ENCODE measurements at places on chromosomes 12 and 14.

- DNase-seq = no peak
Observed at GRCh38 chr14:55874785-55875184, 243.4 kb upstream of the PELI2 start.

GRCh38 chr12:87311206-87311605, 718.0 kb downstream of the C12orf50 start:
- DNase-seq = no peak

DNA sequence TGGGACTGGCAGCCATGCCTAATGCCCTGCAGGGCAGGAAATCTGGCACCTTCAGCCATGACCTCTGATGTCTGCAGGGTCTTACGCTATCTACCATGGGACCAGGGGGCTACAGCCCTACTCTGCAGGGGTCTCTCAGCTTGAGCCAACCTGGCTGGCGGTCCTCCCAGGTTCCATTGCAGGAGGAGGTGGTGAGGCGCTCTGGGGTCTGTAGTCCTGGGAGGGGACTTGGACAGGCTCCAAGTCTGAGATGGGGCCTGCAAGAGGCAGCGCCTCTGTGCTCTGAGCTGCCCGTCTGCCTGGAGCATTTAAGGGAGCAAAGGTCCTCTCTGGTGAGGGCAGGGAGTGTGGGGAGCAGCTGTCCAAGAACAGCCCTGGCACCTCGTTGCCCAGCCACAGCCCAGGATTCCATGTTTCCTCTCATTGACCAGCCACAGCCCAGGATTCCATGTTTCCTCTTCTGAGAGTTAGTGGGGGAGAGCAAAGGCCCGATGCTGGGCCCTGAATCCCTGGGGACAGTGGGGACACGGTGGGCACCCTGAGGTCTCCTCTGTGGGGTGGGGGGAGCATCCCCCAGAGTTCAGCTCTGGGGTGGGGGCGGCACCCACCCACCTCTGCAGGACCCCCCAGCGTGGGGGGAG, 655 bp downstream of the PLD4 start:
- DNase-seq = no peak

GRCh38 chr12:26704214-26704613, 128.8 kb downstream of the ITPR2 start:
- no peak for DNase-seq

DNA sequence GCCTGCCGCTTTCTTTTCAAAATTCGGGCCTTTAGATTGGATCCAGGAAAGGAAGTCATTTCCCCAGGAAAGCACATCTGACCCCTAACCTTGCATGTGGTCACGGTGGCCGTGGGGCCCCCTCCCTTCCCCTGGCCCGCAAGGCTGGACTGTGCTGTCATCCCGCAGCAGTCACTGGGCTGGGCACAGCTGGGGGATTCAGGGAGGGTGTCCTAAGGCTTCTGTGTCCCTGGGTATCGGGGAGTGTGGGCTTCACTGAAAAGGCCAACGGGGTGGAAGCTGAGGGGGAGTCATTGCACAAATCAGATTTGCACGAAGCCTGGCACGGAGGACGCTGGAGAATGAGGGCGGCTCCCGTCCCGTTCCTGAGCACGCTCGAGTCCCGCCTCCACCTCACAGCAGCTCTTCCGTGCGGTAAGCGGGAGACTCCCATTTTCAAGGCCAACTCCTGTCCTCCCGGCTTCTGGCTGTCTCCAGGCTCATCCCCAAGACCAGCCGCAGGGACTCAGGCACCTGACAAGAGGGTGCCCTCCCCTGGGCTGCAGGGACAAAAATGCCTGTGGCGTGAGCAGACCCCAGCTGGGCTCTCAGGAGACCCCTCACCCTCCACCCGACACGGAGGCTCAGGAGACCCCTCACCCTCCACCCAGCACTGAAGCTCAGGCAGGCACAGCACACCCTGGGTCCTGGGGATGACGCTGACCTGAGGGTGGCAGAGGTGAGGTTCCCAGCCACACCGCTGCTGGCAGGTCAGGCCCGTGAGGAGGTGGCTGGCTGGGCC, 9.6 kb downstream of the XRCC3 start:
- DNase-seq = no peak

DNA sequence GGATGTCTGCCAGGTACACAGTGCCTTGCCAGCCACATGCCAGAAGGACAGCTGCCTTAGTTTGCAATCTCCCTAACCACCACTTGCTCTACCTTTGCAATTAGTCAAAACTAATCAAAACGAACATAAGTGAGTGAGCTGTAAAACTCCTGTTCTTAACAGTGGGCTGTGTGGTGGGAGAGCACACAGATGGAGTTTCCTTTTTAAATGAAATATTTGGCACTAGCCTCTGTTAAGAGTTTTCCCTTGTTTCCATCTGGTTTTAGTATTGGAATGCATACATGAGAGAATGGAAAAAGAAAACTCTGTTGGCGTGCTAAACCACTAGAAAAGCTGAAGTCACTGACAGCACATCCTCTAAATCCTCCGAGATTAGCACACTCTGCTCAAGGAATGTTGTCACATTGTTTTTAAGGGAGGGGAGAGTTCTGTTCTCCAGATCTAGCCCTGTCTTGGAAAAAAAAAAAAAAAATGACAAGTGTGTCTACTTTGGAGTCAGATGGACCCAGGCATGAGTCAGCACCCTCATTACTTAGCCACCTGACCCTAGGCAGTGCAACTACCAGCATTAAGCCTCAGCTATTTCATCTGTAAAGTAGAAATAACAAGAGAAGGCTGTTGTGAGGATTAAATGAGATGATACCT, 83.9 kb downstream of the STXBP6 start:
- DNase-seq = no peak

GRCh38 chr12:25866586-25867378, 91.7 kb upstream of the RASSF8 start:
- no peak for DNase-seq

DNA sequence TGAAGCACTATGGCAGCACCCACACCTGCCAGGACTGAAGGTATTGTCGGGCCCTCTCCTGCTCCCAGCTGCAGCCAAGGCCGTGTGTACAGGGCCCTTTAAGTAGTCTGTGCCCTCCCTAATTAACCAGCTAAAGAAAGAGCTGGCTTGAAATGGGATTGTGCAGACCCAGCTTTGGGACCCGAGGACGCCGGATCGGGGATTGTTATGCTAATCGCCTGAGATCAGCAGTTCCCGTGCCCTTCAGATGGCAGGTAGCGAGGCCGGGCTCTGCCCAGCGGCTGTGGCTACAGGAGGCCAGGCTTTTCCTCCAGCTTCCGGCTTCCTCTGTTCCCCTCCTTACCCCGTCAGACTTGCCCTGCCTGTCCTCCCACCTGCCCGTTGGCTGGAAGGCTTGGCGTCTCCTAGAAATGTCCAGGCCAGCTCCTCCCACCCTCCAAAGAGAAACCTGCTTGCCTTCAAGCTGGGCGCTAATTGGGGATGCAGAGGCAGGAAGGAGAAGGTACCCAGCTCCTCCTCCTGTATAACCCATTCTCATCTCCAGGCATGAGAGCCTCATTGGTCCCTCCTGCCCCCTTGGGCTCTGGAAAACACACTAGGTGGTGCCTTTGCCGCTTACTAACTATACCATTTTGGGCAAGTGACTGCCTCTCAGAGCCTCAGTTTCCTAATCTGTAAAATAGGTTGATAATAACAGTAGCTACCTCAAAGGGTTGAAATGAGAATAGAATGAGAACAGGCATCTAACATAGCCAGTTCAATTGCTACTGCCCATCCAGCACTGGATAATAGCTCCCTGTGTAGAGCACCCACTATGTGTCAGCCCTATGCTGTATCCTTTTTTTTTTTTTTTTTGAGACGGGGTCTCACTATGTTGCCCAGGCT, 25.8 kb upstream of the MSI1 start:
- peak; percentile 18 for DNase-seq

DNA sequence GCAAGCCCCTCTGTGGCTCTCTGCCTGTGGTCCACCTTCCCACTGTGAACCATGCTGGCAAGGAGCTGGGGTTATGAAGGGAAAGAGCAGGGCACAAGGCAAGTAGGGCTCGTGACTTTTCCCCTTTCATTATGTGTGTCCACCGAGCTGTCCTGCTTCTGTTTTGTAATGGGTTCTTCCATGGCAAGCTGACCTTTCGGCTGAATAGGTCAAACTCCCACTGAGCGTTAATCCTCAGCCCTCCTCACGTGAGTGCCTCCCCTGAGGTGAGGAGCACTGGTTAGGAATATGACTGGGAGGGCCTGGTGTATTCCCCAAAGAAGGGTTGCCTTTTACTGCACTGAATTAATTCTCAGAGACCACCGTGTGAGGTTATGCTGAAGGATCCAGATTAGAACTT, 424.3 kb downstream of the NPAS3 start:
- DNase-seq = no peak

DNA sequence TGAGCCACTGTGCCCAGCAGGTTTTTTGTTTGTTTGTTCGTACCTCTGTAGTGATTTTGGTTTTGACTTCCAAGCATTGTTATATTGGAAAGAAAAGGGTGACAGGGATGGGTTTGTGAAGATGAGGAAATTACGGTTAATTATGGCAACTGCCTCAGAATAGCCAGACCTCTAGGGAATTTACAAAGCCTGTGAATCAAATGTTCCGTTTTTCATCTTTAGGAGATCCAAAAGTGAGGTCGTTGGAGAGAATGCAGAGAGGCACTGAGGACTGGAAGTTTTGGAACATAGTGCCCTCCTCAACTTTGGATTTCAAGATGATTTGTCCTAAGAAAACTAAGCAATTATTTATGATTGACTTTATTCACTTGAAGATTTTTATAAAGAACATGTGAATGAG, 54.5 kb upstream of the EVL start:
- no peak for DNase-seq

DNA sequence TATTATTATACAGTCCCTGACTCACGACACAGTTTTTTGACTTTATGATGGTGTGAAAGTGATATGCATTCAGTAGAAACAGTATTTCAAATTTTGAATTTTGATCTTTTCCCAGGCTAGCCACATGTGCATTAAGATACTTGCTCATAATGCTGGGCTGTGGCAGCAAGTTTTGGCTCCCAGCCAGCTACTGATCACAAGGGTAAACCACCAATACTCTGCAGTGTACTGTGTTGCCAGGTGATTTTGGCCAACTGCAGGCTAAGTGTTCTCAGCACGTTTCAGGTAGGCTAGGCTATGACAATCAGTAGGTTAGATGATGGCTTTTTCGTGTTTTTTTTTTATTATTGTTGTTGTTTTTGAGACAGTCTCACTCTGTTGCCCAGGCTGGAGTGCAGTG, 69.4 kb upstream of the ACTN1 start:
- no peak for DNase-seq

DNA sequence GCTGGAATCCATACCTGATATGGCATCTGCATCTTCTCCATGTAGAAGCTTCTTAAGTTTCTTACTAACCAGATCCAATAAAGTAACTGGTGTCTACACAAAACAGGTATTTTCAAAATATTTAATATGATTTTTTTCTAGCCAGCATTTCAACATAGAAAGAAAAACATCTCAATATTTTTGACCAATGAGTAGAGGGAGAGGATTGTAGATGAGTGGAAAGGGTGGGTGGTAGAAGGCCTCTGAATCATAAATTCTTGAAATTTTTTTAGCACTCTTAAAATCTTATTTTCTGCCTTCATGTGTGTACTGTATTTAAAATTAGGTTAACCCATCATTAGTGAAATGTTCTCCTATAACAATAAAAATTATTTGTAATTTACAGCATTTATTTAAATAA, 18.0 kb downstream of the DEPDC4 start:
- no peak for DNase-seq

GRCh38 chr12:75655315-75655806, 144.0 kb upstream of the KRR1 start:
- DNase-seq = no peak

- DNase-seq = no peak
Observed at GRCh38 chr14:29444216-29444615, 483.4 kb downstream of the PRKD1 start.

DNA sequence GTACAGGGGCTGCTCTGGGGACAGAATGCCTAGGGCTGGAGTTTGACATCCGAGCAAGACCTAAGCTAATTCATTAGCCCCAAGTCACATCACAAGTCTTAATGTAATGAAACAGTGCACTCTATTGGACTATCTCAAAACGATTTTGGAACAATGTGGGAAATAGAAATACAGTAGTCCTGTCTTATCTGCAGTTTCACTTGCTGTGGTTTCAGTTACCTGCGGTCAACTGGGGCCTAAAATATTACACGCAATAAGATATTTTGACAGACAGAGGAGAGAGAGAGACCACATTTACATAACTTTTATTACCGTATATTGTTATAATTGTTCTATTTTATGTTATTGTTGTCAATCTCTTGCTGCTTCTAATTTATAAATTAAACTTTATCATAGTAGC, 21.1 kb downstream of the MOAP1 start:
- no peak for DNase-seq

GRCh38 chr12:132400011-132400641, 70.7 kb upstream of the GALNT9 start:
- DNase-seq = no peak

GRCh38 chr14:96121660-96122395, 82.7 kb downstream of the C14orf132 start:
- DNase-seq = no peak

GRCh38 chr12:66724616-66725015, 45.7 kb upstream of the GRIP1 start:
- no peak for DNase-seq

- no peak for DNase-seq
Observed at GRCh38 chr12:74515849-74516248, 21.8 kb upstream of the ATXN7L3B start.

DNA sequence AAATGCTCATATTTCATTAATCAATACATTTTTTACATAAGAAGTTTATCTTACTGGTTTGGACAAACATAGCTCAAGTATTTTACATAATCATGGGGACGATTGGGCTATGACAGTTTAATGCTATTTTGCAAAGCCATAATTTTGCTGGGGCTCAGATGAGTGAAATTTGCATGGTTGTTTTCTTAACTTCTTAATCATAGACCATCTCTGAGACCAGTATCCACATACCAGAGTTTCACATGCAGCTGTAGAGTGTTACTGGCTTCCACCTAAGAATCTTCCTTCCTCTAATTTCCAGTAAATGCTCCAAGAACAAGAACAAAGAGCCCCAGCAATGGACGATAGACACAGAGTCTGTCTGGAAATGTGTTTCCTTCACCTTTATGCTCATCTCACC, 303.0 kb upstream of the TMEM132C start:
- no peak for DNase-seq

GRCh38 chr14:36719823-36720222, 58.2 kb downstream of the PAX9 start:
- DNase-seq = no peak

GRCh38 chr12:124454735-124455134, 112.7 kb downstream of the NCOR2 start:
- no peak for DNase-seq

- no peak for DNase-seq
Observed at GRCh38 chr14:92997343-92998061, 74.6 kb downstream of the CHGA start.

DNA sequence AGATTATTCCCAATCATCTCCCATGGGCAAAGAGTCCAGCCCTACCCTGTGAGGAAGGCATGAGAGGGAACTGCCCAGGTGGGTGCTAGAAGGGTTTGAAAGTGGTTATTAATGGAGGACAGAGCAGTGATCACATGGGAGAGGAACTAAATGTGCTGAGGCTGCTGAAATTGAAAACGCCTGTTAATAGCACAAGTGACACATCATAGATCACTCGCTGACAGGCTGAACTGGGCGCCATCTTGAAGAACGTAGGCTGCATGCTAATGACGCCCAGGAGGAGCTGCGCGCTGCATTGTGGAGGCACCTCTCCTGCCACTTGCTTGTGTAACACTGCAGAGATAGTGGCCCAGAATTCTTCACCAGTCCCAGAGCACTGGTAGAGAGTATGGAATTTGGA, 182.9 kb downstream of the KCNA5 start:
- no peak for DNase-seq

Data from progenitor cell of endocrine pancreas (in vitro differentiated cells).